ENCODE measurements at places on chromosomes 5 and 9. TPM values are rescaled to one million over a fixed set of nuclear protein-coding genes. Genes with fewer than 3 reads are reported as not detected.
A peak's percentile ranks its signal among the peaks of the same experiment; 100 is the strongest.

Gene CDKN2A
- 310 TPM for total RNA-seq

Gene ANKRD55
- total RNA-seq = not detected

GRCh38 chr9:94183240-94183999 lies 75.7 kb upstream of the ZNF169 start:
- DNase-seq = peak; percentile 19

Gene SLIT3
- total RNA-seq = under 0.01 TPM

DNA sequence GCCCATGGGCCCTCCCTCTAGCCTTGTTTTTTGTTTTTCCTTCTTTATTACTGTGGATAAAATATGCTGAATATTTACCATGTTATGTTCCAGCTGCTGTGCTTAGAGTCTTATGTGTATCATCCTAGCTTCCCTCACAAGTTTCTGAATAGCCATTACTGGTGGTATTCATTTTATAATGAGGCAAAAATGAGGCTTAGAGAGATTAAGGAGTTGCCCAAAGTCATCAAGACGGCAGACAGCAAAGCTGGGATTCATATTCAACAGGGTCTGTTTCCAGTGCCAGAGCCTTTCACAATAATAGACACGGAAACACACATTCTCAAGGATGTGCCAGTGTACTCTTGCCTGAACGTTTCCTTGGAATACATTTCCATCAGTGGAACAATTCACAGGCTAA lies 258.1 kb downstream of the CTNND2 start:
- DNase-seq = no peak

- DNase-seq = peak; percentile 89
These were observed 192.6 kb downstream of the TLE4 start for GRCh38 chr9:79764374-79764773.

- no peak for DNase-seq
These were observed 244.8 kb upstream of the MPDZ start for GRCh38 chr9:13524245-13524644.

DNA sequence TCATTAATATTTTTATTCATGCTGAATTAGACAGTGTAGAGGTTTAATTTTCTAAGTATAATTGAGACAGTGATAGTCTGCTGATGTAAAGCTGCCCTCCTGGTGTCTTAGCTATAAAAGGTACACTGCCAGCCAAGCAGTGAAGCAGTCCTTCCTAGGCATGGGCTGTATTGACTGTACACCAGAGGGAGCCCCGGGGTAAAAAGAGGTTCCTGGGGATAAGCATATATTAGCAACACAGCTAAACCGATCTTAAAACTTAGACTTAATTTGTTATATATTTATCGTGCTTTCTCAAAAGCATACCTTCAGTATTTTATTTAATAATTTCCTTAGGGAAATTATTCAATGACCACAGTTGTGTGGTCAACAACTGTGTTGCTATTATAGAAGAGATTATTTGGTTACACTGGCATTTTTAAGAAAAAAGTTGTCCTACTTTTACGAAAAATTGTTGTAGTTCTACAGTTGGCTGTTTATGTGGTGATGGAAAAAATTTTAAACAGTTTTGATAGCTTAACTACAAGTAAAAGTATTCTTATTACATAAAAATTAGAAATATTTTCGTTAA lies 68.8 kb downstream of the ELL2 start:
- peak; percentile 48 for DNase-seq

- DNase-seq = peak; percentile 52
These were observed 363.1 kb downstream of the PRELID2 start for GRCh38 chr5:145471831-145472612.

- DNase-seq = peak; percentile 84
These were observed 556 bp downstream of the PCDHGC3 start for GRCh38 chr5:141476132-141476911.

Gene IFNE
- total RNA-seq = 0.75 TPM

DNA sequence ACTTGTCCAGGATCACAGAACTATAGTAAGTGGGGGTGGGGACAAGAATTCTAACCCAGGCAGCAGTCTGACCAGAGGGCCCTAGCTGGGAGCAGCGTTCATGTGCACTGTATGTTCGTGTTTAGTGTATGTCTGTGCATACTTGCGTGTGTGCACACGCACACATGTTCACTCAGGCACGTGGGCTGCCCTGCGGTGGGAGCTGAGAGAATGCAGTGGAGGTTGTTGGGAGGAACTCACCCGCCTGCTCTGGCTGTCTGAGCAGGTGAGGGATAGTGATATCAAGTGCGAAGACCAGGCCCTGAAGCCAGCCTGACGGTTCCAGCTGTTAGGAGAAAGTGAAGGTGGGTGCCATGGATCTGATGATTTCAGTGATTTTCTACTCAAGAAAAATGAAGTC lies 942 bp downstream of the DCANP1 start:
- DNase-seq = no peak

Gene NUTM2G
- total RNA-seq = not detected

Gene EPB41L4A
- total RNA-seq = not detected

Gene ZNF883
- total RNA-seq = 1.0 TPM

DNA sequence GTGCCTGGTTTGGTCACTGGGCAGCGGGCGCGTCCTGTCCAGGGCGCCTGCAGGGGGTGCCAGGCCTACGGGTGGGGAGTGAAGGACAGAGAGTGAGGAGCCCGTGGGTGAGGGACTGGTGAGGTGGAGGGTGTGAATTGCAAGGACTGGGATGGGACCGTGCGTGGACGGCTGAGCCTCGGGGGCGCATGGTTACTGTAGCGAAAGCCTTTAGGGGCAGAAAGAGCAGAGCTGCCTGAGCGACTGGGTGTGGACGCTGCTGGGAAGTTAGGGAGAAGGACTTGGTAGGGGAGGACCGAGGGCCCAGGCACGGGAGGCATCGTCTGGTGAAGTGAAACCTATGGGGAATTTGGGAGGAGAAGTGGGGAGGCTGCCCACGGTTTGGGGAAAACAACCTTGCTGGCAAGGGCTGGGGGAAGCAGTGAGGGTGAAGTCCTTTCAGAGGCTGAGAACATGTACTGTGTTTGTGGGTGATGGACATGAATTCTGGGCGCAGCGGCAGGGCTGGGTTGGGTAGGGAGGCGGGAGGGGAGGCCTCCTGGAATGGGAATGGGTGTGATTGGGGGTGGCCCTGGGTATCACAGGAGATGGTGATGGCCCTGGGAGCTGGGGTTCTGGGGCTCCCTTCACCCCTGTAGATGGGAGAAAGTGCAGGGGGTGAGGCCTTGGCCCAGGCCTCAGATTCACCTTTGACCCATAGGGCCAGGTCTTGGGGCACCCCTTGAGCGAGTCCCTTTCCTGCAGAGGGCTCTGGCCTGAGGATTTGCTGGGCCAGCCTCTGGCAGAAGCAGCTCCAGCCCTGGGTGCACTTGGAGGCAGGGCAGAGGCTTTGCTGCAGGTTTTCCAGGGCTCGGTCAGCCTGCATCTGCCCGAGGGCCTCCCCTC lies 1.7 kb upstream of the TOR4A start:
- no peak for DNase-seq

- no peak for DNase-seq
These were observed 110.5 kb upstream of the CD180 start for GRCh38 chr5:67306965-67307607.

DNA sequence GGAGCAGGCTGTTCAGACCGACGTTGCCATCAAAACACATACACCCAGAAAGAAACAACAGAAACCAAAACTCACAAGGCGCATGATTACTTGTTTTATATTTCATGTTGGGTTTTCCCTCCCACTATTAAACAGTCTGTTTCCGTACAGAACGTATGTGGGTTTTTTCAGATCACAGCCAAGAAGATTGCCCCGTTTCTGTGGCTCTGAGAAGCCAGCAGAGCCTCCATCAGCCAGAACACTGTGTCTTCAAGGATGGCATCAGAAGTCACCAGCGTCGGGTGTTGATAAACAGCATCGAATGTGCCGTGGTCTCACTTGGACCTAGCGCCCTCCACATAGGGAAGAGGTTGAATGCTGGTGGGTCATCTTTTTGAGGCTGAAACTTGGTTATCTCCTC lies 42.8 kb downstream of the FAM78A start:
- no peak for DNase-seq

DNA sequence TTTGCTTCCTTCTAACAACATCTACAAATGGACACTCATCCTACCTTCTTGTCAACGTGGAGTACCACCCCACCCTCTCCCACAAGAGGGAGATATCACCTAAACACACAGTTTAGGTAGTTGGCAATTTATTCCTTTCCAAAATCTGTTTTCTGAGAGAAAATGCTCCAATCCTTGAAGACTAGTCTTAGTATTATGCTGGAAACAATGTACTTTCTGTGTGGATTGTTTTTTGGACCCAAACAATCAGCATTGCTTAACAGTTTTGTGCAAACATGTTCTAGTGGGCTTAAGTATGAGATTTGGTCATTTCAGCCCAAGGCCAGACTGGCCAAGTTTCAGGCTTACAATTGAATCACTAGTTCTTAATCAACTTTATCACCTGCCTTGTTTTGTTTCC lies 359.1 kb downstream of the ARHGEF28 start:
- DNase-seq = peak; percentile 37

DNA sequence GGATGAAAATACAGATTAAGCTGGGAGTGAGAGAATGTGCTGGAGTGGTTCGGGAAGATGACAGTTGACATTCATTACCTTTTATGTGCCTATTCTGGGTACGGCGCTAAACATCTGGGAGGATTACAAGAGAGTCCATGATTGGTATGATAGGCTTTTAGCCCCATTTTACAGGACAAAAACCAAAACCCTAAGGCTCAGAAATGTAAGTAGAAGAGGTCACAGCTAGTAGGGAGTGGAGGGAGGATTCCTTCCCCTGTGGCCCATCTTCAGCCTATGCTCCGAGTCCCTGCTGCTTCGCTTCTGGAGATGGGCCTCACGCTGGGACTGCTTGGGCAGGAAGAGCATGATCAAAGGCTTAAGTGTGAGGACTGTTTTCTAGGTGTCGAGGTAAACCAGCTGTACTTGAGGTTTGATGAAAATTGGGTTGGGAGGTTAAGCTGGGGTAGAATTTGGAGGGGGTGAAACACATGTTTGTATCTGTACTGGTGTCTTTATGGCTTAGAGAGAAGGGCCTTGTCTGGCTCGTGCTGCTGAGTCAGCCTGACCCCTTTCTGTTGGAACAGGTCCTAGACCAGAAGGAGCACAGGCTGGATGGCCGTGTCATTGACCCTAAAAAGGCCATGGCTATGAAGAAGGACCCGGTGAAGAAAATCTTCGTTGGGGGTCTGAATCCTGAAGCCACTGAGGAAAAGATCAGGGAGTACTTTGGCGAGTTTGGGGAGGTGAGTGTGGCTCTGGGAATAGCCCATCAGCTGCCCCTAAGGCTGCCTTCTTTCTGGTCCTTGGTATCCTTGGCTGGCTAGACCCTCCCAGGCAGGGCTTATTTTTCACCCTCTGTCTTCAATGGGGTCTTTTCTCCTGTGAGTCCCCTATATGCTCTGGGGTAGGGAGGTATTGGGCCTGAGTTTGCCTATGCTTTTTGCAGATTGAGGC lies 2.1 kb downstream of the HNRNPAB start:
- DNase-seq = peak; percentile 38

DNA sequence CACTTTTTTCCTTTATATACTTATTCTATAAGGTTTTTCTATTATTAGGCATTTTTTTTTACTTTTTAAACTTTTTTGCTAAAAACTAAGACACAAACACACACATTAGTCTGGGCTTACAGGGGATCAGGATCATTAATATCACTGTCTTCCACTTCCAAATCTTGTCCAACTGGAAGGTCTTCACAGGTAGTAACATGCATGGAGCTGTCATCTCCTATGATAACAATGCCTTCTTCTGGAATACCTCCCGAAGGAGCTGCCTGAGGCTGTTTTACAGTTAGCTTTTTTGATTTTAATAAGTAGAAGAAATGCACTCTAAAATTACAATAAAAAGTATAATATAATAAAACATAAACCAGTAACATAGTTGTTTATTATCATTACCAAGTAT lies 345.5 kb upstream of the PTGER4 start:
- no peak for DNase-seq

GRCh38 chr9:2023042-2023441 lies 7.9 kb downstream of the SMARCA2 start:
- no peak for DNase-seq

DNA sequence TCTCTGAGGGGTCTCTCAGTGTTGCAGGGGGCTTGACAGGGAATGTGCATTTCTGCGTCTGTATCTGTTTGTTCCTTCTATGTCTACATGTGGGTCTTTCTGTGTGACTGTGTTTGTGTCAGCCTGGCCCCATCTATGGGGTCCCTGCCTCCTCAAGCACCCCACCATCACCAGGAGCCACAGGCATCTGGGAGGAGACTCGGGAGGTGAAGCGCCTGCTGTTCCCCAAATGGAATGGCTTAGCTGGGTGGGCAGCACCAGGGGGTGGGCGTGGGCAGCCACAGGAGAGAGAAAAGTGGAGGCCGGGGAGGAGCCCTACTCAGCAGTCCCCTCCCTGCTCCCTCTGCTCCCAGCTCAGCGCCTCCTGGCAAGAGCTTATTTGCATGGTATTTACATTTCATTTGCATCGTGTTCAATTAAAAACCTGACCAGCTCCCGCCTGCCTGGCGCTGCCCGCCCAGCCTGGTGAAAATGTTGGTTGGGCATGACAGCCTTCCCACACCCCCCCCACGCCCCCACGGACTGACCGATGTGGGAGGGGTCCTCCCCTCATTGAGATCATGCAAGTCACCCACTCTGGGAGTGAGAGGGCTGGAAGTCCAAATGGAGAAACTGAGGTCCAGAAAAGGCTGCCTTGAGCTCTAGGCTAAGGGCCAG lies 50.5 kb downstream of the CXXC5 start:
- DNase-seq = no peak

Gene CDKN2B-AS1
- total RNA-seq = 6.2 TPM

DNA sequence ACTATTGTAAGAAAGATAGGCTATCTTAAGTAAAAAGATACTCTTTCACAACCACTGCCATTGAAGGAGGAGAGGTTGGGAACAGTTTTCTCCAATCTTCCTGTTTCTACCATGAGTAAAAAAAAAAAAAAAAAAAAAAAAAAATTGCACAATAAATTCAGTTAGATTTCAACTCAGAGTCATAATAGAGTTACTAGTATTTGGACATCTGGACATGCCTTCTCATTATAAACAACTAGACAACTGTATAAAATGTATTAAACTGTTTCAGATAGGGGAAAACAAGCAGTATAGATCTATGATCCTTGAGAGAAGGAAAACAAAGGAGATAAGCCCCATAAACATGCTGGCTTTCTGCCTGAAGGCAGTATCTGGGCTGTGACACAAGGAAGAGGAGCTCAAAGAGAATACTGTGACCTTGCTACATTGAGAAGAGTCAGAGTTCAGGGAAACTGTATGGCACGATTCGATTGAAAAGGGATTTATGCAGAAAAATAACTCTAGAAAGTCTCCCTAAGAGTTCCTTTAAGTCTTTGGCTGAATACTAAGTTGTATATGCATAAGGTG lies 249.2 kb upstream of the POU5F2 start:
- DNase-seq = no peak

All from LHCN-M2 (cell line).